ENCODE measurements at places on chromosomes 5 and 9. TPM values are rescaled to one million over a fixed set of nuclear protein-coding genes. Genes with fewer than 3 reads are reported as not detected.

Gene CCDC107
- 112 TPM for total RNA-seq

GRCh38 chr9:128056887-128057723 lies 10.0 kb downstream of the NAIF1 start:
- H3K4me3 ChIP-seq = no peak overlapping the region
- H3K27ac ChIP-seq = peak overlapping the region; percentile 74
- H3K4me1 ChIP-seq = peaks cover 32% of the 10 kb centered on the region

GRCh38 chr5:36569491-36569890 lies 36.9 kb upstream of the SLC1A3 start:
- H3K27ac ChIP-seq = no peak overlapping the region
- H3K36me3 ChIP-seq = no peaks in the 10 kb centered on the region
- DNase-seq = no peak
- no peaks in the 10 kb centered on the region for H3K27me3 ChIP-seq

DNA sequence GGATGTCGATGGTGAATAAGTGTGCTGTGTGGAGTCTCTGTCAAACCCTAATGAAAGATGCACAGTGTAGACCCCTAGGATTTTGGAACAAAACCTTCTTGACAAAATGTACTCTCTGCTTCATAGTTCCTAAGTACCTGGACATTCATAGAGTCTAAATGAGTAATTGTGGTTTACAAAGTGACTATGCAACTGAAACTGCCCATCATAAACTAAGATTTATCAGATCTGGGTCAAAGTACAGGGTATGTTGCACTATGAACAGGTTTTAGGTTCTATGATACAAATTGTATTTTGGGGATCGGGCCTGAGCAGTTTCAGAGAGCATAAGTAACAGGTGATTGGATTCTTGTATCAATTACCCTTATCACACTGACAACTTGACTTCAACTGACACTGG lies 79.4 kb downstream of the LURAP1L start:
- no peak overlapping the region for H3K4me3 ChIP-seq
- H3K36me3 ChIP-seq = no peaks in the 10 kb centered on the region
- DNase-seq = no peak
- no peak overlapping the region for H3K27ac ChIP-seq
- peaks cover 9% of the 10 kb centered on the region for H3K4me1 ChIP-seq

- H3K4me1 ChIP-seq = no peaks in the 10 kb centered on the region
- H3K36me3 ChIP-seq = no peaks in the 10 kb centered on the region
- no peak overlapping the region for H3K27ac ChIP-seq
- DNase-seq = no peak
- H3K27me3 ChIP-seq = no peaks in the 10 kb centered on the region
Observed at GRCh38 chr9:292915-293314, 78.2 kb downstream of the DOCK8 start.

Gene MYMK
- total RNA-seq = not detected

Gene NR5A1
- total RNA-seq = not detected

All from sigmoid colon (tissue), 7 donors.